ENCODE measurements at places on chromosomes 5 and 9.

DNA sequence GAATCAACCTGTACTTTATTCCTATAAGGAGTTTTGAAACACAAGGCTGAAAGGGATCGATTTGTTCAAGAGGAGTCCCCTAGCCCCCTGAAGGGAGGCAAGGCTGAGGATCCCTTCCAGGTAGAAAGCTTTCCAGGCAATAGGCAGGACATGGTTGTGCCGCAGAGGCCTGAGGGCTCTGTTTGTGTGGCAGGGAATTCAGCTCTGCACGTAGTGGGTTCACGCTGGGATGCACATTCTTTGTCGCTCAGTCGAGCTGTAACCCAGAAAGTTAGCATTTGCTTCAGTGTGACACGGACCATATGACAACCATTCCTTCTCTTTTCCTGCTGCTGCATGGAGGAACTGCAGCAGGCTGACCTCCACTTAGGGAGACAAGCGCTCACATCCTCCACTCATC, 65.6 kb upstream of the TRIO start:
- DNase-seq = no peak

DNA sequence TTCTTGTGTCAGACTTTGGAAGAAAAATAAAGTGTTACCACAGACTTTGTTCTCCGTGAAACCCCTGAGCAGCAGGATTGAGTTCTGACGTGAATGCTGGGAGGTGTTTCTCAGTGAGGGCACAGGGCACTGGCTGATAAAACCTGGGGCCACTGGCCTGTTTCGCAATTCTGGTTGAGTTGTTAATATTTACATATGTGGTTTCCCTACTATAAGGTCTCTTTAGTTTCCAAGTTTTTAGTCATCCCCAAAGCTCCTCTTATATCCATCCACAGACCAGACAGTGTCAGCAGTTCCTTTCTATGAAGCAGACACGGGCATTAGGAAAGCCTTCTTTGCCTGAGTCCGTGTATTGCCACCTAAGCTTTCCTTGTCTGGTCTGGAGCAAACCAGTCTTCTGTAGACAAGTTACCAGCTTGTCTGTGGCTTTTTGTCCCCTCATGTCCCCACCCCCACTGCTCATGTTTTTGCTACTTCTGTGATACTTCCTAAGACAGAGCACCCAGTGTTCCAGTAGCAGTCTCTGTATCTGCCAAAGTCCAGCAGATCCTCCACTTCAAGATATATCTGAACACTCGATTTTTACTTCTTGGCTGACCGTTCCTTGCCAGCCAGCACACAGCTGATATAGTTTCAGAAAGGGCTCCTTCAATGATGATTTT, 42.0 kb downstream of the ACO1 start:
- DNase-seq = no peak

- no peak for DNase-seq
These were observed 56.5 kb upstream of the PCSK1 start for GRCh38 chr5:96489532-96489931.

- no peak for DNase-seq
These were observed 575.2 kb downstream of the ISL1 start for GRCh38 chr5:51958473-51958872.

GRCh38 chr5:76145945-76146344, 62.8 kb downstream of the SV2C start:
- no peak for DNase-seq

GRCh38 chr5:180596115-180596667, 4.9 kb upstream of the SCGB3A1 start:
- no peak for DNase-seq

DNA sequence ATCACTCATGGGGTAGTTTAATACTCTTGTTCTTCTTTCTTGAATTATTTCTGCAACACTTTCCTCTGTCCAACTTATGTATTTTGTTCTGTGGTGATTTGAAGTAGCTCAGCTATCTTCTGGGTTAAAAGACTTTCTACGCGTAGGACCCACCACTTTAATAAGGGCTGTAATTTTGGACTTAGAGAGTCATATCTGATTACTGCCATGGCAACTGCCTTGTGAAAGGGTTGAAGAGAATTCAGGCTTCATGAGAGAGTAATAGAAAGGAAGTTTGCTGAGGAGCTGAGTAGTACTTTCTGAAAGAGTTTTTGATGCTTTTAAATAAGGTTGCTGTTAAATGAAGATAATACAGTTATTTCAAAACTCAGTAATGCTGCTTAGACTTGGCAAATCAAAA, 89.5 kb downstream of the TLE4 start:
- no peak for DNase-seq

DNA sequence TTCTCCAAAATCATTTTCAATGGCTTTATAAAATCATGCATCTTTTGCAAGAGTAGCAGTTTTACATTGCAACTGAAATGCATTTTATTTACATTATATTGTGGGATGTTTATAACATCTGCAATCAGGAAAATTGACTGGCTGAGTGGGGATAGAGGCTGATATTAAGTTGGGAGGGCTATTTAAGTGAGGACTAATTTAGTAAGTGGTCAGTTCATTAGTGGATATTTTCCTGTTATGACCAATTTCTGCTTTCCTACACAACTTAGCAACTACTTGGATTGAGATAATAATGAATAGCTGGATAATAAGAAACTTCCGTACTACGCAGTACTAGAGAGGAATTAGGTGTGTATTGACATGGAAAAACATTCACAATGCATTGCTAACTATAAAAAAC, 92.9 kb upstream of the SSBP2 start:
- DNase-seq = no peak

- no peak for DNase-seq
These were observed 182.9 kb upstream of the NUDT12 start for GRCh38 chr5:103745353-103746065.

DNA sequence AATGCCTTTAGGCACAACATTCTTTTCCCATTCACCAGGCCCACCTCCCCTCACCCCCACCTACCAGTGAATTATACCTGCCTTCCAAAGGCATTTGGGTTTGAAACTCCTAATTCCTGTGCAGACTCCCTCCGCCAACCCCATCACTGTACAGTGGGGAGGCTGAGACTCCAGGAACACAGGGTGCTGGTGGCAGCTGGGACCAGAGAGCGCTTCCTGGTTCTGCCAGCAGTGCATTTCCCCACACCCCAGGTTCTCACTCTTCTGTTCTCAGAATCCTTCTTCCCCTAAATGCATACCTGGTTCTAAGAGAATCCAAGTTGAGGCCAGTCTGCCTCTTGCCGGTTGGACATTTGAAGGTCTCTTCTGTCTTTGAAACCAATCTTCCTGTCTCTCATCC, 21.1 kb downstream of the SLC36A2 start:
- DNase-seq = no peak

- no peak for DNase-seq
These were observed 40.3 kb downstream of the UBTD2 start for GRCh38 chr5:172243302-172243701.

Measured in stimulated activated CD4-positive, alpha-beta T cell treated with anti-CD3 and anti-CD28 coated beads, TNF-alpha, amount 100 ng/mL, for 48 hours (primary cell).